ENCODE measurements at places on chromosomes 6 and 20.
A peak's percentile ranks its signal among the peaks of the same experiment; 100 is the strongest.

DNA sequence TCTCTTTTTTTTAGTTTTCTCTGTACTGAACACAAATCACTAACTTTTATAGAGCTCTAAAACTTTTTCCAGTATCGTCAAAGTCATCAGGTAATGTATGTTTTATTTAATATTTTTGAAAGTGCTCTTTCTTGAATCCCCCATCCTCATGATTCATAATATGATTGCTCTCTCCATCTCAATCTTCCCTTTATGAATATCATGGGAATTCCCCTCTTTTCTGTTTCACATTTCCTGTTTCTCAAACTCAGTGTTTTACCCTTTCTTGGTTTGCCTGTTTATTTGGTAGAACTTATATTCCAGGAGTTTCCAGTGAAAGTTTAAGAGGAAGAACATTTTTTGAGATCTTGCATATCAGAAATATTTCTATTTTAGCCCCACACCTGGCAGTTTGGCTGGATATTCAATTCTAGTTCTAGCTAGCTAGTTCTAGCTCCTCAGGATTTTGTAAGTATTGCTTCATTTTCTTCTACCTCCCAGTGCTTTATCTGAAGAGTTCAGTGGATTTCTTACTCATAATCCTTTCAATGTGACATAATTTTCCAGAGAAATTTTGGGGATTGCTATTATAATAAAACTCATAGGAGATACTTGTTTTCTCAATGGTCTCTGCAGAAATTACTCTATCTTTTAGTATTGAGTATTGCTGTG is 6.1 kb upstream of the C6orf58 start:
- DNase-seq: no peak

DNA sequence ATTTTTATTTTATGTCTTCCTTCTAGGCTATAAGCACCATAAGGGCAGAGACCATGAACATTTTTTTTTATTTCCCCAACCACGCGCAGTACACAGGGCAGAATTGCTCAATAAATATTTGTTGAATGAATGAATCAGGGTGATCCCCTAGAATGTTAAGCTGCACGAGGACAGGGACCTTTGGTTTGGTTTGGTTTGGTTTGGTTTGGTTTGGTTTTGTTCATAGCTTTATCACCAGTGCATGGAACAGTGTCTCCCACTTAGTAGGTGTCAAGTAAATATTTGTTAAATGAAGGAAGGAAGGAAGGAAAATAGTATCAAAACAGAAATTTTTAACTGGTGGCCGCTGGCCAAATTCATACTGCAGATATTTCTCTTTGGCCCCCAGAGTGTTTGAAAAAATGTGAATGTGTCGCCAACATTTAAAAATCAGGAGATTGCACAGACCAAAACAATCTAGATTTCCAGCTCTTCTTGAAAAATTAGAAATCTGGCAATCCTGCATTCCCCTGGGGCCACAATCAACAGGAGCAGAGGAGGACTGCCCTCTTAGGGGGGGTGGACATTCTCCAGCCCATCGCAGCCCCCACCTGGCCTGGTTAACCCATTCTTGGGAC is 205.3 kb downstream of the EYA2 start:
- no peak for DNase-seq

- no peak for DNase-seq
Observed at GRCh38 chr6:36122495-36123269, 7.6 kb upstream of the MAPK13 start.

- DNase-seq: no peak
Observed at GRCh38 chr6:147868427-147869190, 360.1 kb downstream of the SAMD5 start.

GRCh38 chr6:167748046-167748445 is 78.7 kb upstream of the AFDN start:
- no peak for DNase-seq

- DNase-seq: no peak
Observed at GRCh38 chr6:50187351-50187921, 137.7 kb upstream of the DEFB112 start.

DNA sequence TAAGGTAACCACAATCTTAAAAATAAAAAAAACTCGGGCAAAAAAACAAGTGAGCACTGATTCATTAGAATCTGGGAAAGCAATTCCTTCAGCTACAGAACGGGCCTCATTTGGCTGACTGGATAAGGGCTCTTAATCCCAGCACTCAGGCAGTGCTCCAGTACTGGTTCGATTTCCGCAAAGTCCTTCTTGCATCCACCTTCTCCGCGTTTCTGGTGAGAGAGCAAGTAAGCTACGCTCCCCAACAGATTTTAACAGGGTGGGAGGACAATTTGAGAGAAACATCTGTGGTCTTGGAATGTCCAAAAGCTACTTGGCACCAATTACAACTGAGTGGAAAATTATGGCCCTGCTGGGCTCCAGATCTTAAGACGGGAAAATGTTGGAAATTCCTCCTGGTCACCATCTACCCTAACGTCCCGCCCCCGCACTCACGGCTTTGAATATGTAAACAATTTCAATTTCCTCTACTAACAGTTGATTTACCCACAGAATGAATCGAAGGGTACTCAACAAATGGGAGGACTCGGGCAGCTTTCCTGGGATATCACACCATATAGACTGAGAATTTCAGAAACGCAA is 18.1 kb upstream of the ZSCAN9 start:
- no peak for DNase-seq

DNA sequence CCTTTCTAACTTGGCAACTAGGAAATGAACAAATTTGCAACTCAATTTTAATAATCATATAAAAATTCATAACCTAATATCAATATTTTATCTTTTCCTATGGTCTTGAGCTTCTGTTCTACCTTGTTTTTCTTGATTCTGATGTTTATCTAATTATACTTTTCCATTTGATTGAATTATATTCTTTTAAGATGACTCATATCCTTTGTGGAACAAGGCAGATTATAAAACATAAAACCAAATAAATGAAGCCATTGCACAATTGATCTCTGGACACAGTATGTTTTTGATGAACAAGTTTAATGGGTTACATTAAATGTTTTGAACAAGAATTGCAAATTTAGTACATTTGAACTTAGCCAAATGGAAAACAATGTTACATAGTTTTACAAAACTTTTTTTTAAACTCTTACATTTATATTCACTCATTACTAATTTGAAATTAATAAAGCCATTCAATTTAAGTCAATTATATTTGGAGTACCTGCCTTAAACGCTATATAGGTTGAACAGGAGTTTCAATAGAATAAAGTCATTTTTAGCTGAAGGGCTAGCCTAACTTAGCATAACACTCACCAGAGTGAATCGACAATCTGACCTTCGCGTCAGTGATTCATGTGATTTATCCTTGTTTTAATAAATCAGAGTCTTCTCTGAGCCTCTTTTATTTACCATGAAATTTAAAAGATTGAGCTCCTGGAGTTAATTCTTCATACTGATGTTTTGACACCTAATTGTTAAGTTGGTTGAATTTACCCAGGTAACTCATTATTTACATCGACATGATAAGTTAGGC is 3.8 kb downstream of the NCOA7 start:
- no peak for DNase-seq

DNA sequence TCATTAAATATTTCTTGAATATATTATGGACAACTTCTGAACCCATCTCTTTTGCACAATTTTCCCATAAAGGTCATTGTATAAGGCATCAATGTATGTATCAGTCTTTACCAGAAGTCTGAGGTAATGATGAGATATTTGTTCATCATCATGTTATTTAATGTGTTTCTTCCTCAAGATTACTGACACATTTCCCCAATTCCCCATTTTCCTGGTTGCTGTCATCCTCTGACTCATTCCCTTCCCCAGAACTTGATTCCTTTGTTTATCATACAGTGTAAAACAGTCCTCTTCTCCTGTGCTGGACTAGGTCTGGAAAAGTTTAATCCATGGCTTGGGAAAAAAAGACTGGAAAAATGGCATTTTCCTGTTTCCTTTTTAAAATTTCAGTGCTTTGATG is 107.9 kb upstream of the FLRT3 start:
- DNase-seq: peak; percentile 19

DNA sequence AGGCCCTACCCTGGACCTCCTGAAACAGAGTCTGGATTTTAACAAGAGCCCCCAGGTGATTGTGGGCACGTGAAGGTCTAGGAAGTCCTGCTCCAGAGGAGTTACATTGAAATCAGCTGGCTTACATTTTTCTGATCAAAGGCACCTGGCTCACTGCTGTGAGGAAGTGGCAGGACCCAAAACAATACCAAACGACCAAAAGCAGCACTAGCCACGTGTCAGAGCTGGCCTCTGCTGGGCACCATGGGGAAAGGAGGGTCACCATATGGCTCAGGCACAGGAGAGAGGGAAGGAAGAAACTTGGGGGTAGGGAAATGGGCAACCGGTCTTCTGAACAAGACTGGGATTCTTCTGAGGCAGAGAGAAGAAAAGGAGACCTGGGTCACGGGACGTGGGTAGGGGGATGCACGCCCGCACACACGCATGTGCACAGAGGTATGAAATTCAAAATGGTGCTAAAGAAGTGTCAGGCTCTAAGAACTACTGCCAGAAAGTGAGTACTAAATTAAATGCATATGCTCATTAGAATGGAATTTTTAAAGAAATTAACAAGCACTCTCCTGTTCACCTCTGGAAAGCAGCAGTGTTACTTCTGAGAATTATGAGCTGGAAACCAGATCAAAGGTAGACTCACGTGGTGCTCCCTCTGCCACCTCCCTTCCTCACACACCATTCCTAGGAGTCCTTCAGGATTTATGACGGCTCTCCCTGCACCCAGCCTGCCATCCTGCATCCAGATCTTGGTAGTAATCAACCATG is 113.6 kb downstream of the TRERF1 start:
- DNase-seq: no peak

- peak; percentile 75 for DNase-seq
Observed at GRCh38 chr6:142531727-142532126, 229.9 kb downstream of the ADGRG6 start.

GRCh38 chr6:90297115-90297866 is 648 bp upstream of the BACH2 start:
- peak; percentile 8 for DNase-seq

DNA sequence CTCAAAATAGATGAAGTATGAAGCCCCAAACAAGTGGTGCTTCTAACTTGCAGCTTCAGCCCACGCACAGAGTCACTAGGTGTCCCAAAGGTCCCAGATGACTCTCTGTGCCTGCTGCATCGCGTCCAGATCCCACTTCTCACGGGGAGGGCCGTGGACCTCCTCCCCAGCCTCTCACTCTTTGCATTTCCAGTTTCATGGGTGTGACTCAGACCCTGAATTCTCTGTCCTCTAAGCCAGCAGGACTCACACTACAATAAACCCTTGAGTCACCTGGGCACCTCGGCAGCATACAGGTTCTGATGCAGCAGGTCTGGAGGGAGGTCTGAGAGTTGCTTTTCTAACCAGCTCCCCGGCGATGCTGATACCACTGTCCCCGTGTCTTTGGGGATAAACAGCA is 114.0 kb upstream of the RIN2 start:
- DNase-seq: no peak

GRCh38 chr20:44633872-44634600 is 17.5 kb downstream of the ADA start:
- DNase-seq: no peak

GRCh38 chr20:4513720-4514119 is 208.0 kb upstream of the PRND start:
- peak; percentile 84 for DNase-seq

- DNase-seq: peak; percentile 90
Observed at GRCh38 chr6:122653094-122653493, 42.9 kb downstream of the PKIB start.

DNA sequence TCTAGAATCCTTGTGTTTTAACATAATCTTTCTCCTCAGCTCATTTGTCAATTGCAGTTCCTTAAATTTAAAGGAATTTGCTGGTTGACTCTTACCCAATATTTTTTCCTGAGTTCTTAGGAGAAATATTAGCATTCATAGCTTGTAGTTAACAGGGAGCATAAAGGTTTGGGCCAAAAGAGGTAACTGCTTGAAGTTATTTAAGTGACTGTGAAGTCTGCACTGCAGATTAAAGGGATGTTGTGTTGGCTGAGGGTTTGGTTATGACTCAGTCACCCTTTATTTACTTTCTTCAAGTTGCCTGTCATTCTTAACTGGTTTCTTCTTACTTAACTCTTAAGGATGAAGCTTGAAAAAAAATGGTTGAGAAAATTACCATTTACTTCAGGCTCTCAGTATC is 220.3 kb upstream of the LAMP5 start:
- peak; percentile 44 for DNase-seq

- peak; percentile 15 for DNase-seq
Observed at GRCh38 chr6:108518714-108519576, 41.8 kb upstream of the FOXO3 start.
